Stimulated activated CD4-positive, alpha-beta T cell treated with anti-CD3 and anti-CD28 coated beads, Interleukin-15, amount 100 ng/mL, for 1 hour (primary cell): ENCODE measurements at places on chromosomes 5 and 9.

GRCh38 chr9:115643948-115644727, 509.5 kb upstream of the PAPPA start:
- no peak for DNase-seq

- no peak for DNase-seq
These were observed 28.3 kb downstream of the BARHL1 start for GRCh38 chr9:132610661-132611060.

- DNase-seq = no peak
These were observed 492.3 kb downstream of the SPATA31D1 start for GRCh38 chr9:82480921-82481320.

DNA sequence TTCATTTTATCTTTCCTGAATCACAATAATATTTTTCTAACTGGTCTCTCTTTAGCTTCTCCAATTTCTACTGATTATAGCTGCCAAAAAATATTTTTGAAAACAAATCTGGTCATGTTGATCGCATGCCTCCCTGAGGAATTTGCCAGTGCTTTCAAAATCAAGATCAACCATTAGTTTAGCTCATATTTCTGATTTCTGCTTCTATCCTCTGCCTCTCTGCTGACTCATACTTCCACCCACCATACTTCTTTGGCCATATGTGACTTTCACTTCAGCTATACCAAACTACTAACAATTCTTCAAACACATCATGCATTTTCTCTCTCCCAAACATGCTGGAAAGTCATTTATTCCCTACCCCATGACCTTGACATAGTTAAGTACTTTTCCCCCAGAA, 636.5 kb downstream of the TLE1 start:
- no peak for DNase-seq

- no peak for DNase-seq
These were observed 56.9 kb downstream of the MVB12B start for GRCh38 chr9:126383406-126384046.

DNA sequence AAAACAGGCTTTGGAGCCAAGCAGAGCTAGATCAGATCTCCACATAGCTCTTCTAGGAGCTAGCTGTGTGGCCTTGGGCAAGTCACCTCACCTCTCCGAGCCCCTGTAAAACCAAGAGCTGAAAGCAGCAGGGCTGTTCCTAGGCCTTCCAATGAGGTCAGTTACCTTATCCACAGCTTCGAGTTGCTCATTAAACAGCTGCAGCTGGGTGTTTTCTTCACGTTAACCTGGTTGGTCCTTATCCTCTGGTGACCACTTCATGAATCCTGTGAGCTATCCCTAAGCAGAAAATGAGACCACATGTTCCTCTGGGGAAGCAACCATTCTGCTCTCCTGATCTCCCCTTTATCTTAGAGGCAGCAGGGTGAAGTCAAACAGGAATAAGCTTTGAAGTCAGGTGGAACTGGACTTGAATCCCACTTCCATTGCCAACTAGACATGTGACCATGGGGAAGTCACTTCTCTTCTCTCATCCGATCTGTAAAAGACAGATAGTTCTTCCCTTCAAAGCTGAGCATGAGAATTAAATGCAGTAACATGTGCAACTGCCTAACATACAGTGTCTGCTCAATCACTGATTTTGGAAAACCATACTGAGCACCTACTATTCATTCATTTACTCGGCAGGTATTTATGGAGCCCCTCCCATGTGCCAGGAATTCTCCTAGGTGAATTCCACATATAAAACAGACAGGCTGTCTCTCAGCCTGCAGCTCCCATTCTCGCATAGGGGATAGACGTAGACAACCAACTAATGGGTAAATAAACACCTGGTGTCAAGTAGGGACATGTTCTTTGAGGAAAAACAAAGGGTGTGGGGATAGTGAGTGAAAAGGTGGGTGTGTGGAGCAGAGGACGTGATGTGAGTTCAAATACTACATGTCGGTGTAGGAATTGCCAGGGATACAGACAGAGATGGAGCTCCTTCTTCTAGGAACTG, 111.7 kb upstream of the BOD1 start:
- DNase-seq = no peak

DNA sequence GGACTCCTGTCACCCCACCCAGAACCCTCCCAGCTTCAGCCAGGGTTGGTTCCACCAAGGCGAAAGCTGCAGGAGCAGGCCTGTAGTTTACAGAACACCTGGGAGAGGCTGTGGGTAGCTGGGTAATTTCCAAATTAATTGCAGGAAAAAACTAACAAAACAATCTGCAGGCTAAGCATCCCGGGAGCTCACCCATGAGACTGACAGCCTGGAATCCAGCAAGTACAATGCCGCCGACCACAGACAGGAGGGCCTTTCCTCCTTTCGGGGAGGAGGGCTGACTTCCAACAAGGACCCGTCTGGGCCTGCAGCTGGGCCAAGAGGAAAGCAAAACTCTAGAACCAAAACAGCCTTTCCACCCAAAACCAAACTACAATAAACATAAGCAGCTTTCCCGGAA, 10.3 kb downstream of the FOXE1 start:
- DNase-seq = no peak

GRCh38 chr9:98766586-98766985, 29.8 kb downstream of the ANKS6 start:
- no peak for DNase-seq

- DNase-seq = no peak
These were observed 1136.3 kb upstream of the ACO1 start for GRCh38 chr9:31248156-31248555.

- DNase-seq = no peak
These were observed 140.6 kb upstream of the ZNF366 start for GRCh38 chr5:72647806-72648205.

DNA sequence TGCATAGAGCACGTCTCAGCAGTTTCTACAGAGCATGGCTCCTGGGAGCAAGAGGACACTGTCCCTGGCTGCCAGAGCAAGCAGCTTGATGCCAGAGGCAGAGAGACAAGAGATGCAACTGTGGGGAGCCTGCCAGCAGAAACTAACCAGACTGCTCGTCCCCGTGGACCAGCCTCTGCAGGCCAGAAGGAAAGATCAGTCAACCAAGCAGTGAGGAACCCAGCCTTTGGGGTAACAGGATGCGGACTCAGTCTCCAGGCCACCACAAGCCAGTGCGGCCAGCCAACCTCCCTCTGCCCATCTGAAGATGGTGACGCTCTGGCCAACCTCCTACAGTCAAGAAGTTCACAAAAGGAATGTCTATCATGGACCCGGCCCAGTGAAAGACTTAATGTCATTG, 3.7 kb downstream of the SURF4 start:
- DNase-seq = no peak

GRCh38 chr5:139092741-139093343, 105.3 kb downstream of the SIL1 start:
- DNase-seq = no peak

DNA sequence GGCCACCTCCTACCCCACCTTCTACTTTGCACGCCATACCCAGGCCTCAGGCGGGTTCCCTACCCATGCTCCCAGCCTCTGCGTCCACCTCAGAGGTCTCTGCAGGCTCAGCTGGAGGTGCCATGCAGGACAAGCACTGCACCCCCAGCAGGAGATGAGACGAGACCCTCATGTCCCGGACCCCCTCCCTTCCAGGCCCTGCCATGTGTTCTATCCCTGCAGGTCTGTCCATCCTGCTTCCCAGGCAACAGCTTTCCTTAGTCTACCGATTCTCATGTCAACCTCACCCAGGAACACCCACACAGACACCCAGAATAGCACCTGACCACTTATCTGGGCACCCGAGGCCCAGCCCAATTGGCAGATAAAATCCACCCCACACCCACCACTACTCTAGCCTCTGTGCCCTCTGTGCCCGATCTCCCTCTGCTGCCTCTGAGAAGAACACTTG, 52.1 kb downstream of the SEMA4D start:
- DNase-seq = no peak

DNA sequence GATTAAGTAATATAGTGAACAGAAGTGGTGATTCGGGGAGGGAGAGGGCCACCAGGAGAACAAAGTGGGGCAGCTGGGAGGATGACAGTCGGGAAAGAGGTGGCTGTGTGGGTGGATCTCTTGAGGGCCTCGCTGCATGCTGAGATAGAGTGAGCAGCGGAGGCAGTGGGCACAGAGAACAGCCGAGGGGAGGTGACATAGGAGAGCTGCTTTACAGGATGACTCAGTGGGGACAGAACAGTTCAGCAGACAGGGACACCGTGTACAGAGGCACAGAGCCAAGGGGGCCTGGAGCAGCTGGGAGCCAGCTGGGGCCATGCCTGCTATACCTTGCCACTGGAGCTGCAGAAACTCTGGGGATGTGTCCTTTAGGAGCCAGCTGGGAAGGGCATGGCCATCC, 273.9 kb downstream of the GADD45G start:
- no peak for DNase-seq

GRCh38 chr5:97000391-97000790, 64.5 kb downstream of the LNPEP start:
- DNase-seq = no peak

DNA sequence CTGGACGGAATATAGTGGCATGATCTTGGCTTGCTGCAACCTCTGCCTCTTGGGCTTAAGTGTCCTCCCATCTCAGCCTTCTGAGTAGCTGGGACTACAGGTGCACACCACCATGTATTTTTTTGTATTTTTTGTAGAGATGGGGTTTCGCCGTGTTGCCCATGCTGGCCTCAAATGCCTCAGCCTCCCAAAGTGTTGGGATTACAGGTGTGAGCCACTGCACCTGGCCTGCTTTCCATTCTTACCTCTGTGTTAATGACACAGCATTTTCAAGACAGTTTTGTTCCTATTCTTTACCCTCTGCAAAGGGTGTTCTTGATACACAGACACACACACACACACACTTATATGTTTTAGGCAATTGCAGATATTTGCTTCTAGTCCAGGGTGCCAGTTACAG, 113.3 kb downstream of the LRRC70 start:
- no peak for DNase-seq

DNA sequence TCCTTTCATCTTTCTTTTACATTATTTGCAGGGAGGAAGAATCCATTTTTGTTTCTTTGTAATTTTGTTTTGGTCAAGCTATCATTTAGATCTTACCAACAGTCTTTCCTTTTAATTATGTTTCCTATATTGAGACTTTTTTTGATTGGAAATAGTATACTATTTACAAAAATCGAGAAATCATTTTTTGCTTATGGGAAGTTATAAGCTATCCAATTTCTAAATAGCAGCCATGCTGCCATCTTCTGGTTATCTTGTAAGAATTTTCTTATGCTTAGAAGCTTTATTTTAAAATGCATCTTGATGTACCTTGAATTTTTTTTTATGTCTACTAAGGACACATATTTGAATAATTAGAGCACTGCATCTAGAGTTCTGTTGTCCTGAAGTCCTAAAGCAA, 821.2 kb downstream of the PTPRD start:
- no peak for DNase-seq

GRCh38 chr5:74146796-74147195, 493.7 kb downstream of the ENC1 start:
- no peak for DNase-seq

- no peak for DNase-seq
These were observed 427.1 kb downstream of the PRELID2 start for GRCh38 chr5:145408048-145408341.

DNA sequence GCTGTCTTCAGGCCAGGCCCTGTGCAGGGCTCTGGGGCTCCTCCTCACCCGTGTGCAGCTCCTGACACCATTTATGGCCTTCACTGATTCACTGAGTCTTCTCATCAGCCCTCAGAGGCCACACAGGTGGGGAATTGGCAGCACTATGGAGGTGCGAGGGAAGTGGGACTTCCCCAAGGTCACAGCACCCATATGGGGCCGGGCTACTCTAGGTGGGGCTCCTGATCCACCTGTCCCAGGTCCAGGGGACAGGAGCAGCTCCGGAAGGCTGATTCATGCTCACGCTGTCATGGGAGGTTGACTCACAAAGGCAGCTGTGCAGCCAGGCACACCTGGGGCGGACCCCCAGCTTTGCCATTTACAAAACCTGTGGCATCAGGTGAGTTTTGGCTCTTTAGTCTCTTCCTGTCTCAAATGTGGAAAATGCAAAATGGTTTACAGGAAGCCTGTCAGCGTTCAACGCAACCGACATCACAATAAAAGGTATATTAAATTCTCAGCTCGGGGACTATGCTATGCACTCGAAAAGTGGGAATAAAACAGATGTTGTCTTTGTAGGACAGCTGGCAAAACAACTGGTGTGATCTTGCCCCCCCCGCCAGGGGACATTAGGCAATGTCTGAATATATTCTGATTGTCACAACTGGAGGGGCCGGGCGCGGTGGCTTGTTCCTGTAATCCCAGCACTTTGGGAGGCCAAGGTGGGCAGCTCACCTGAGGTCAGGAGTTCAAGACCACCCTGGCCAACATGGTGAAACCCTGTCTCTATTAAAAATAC, 15.0 kb downstream of the NAIF1 start:
- DNase-seq = no peak
